ENCODE measurements at places on chromosomes 7 and 10. TPM values are rescaled to one million over a fixed set of nuclear protein-coding genes. Genes with fewer than 3 reads are reported as not detected.

The PDK4 gene
- total RNA-seq, result 4.8 TPM

The KCP gene
- 9.9 TPM for total RNA-seq

The HK1 gene
- 128 TPM for total RNA-seq

The FEZF1 gene
- total RNA-seq, result not detected

The TMEM139 gene
- total RNA-seq, result 131 TPM

The PNLIPRP1 gene
- not detected for total RNA-seq

The TBXAS1 gene
- 2.2 TPM for total RNA-seq

The SORBS1 gene
- total RNA-seq, result 5.0 TPM

The AKR1C4 gene
- total RNA-seq, result not detected

The GRID2IP gene
- total RNA-seq, result 1.3 TPM

The KLF14 gene
- not detected for total RNA-seq

The MTPN gene
- 181 TPM for total RNA-seq

The GTPBP4 gene
- 62.5 TPM for total RNA-seq

The FOXI2 gene
- total RNA-seq, result not detected

The LHPP gene
- 23.3 TPM for total RNA-seq

The WDR86 gene
- total RNA-seq, result 12.4 TPM

The TMEM270 gene
- total RNA-seq, result 0.72 TPM

The POMZP3 gene
- total RNA-seq, result 12.0 TPM

The PTPN12 gene
- 118 TPM for total RNA-seq

The SFTPD gene
- not detected for total RNA-seq
